RWPE1 (cell line): ENCODE measurements at places on chromosomes 12 and 14.

DNA sequence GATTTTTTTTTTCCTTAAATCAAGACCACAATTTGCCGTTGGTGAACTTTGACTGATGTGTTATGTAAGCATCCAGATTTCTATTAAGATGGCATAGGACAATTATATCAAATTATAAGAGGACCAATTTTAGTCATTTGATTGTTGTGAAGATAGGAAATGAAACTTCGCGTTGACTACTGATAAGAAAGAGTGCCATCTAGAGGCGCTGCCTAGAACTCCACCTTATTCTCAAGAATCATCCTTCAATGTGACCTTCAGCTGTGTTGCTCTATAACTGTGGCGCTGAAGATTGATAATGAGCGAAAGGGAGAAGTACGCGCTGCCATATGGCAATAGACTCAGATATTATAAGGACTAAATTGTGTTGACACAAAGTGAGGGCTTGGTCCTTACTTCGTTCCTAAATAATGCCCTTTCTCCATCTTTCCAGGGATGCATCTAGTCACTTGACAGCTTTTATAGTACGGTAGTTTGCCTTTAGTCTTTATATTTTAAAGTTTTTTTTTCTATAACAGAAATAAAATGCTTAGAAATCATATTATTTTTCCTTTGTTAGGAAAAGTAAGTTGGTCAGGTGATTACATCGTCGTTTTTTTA is 350.8 kb upstream of the STXBP6 start:
- no peak for DNase-seq

DNA sequence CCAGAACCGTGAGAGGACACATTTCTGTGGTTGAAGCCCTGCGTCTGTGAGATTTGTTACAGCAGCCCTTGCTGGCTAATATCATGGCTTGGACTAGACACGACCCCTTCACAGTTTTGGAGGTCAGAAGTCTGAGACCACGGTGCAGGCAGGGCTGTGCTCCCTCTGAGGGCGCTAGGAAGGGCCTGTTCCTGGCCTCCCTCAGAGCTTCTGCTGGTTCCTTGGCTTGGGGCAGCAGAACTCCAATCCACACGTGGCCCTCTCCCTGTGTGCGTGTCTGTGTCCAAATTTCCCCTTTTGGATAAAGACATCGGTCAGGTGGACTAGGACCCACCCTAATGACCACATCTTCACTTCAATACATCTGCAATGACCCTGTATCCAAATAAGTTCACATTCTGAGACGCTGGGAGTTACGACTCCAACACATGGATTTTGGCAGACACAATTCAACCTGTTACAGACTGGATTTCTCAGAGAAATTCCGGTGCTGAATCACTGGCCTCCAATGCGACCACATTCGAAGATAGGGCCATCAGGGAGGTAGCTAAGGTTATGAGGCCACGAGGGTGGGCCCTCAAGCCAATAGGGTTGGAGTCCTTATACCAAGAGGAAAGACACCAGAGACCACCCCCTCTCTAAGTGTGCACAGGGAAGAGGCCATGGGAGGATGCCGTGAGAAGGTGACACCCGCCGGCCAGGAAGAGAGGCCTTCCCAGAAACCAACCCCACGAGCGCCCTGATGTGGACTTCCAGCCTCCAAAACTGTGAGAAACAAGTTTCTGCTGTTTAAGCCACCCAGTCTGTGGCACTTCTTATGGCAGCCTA is 43.6 kb upstream of the PPP2R5C start:
- no peak for DNase-seq

DNA sequence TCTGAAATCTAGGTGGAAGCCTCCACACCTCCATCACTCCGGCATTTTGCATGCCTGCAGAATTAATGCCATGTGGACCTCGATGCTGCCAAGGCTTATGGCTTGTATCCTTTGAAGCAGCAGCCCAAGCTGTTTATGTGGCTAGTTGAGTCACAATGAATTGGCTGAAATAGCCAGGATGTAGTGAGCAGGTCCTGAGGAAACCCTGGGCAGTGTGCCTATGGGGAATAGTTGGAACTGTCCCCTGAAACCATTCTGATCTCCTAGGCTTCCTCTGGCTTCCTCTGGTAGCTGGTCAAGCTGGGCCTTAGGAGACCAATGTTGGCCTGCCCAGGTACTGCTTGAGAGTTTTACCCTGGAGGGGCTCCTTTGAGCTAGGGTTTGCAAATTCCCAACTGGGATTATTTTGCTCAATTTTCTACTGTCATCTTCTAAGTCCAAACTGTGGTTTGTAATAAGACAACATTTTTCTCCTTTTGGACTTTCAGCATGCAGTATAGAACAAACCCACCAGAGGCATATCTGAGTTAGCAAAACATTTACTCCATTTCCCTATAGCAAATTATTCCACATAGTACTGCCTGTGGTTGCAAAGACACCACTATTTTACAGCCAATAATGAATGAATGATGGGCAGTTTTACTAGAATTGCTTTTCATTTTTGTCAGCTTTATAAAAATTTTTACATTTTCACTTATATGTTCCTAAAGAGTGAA is 85.1 kb upstream of the AMIGO2 start:
- no peak for DNase-seq

GRCh38 chr12:108973629-108974152 is 47.2 kb downstream of the SVOP start:
- DNase-seq = no peak

- no peak for DNase-seq
Measured at GRCh38 chr14:81682134-81682533, 148.5 kb upstream of the SEL1L start.

GRCh38 chr12:51222461-51222860 is 4.6 kb upstream of the POU6F1 start:
- DNase-seq = no peak
